ENCODE measurements at places on chromosomes 12 and 14. TPM values are rescaled to one million over a fixed set of nuclear protein-coding genes. Genes with fewer than 3 reads are reported as not detected.
A peak's percentile ranks its signal among the peaks of the same experiment; 100 is the strongest.

The SENP1 gene
- 14.4 TPM for polyA plus RNA-seq

DNA sequence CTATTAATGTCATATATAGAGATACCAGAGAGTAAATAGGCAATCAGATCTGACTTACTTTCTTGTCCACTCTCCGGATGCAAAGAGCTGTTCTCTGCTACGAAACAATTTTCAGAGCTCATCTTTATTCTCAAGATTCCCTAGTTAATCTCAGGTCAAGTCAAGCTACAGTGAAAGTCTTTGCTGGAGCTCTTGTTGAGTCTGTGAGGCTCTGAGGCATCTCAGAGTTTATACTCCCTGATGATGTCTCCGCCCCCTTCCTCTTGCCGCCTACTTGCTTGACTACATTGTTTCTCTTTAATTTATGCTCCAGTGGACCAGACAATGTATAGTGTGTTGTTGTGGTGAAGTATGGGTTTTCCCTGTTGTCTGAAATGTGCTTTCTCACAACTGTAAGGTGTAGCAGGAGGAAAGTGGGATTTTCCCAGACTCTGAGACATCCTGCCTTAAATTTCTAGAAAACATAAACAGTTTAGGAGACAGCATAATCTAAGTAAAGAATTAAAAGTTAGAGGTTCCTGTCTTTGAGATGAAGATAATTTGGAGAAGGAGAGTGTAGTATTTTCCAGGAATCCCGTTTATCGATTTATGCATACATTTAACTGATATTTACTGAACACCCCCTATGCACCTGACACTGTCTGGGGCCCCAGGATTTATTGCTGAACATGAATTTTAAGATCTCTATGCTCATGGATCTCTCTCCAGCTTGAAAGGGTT is at the start of gene CD69:
Gene CD69, minus strand, starts transcription at position 203 of the 720 bp plus-strand sequence. Its CDS starts 81 bp downstream, at position 122.
- DNase-seq = no peak

DNA sequence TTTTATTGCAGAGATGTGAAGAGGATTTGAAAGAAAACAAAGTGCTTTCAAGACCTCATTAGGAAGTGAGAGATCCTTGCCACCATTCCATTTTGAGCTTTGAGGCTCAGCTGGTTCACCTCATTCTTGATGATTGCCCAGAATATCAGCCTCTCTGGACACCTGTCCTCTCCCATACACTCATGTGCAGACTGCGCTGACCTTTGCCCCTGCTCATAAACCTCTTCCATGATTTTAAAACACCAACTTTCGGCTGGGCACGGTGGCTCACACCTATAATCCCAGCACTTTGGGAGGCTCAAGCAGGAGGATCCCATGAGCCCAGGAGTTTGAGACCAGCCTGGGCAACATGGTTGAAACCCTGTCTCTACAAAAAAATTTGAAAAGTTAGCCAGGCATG is 8.9 kb downstream of the COX14 start:
- no peak for DNase-seq

GRCh38 chr12:2336409-2336829 is 283.6 kb downstream of the CACNA1C start:
- no peak for DNase-seq

DNA sequence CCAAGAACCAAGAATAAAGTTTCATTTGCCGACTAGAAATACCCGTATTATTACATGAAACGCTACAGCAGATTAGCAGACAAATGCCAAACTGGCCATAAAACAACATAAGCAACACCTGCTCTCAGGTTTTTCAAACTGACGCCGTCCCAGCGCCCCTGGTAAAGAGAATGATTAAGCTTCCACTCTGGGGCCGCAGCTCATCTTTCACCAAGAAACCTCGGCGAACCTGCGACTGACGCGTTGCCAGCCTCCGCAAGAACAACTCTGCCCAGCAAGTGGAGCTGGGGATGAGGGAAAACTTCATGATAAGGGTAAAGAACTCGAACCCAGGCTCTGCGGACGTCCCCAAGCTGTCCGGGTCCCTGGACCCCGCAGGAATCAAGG is 530 bp downstream of the ARL1 start:
- DNase-seq = no peak

- DNase-seq = peak; percentile 36
Measured at GRCh38 chr12:88993651-88994050, 358.6 kb downstream of the DUSP6 start.

All from hindlimb muscle (tissue), 1 donor.